ENCODE measurements at places on chromosomes 3 and 15.

DNA sequence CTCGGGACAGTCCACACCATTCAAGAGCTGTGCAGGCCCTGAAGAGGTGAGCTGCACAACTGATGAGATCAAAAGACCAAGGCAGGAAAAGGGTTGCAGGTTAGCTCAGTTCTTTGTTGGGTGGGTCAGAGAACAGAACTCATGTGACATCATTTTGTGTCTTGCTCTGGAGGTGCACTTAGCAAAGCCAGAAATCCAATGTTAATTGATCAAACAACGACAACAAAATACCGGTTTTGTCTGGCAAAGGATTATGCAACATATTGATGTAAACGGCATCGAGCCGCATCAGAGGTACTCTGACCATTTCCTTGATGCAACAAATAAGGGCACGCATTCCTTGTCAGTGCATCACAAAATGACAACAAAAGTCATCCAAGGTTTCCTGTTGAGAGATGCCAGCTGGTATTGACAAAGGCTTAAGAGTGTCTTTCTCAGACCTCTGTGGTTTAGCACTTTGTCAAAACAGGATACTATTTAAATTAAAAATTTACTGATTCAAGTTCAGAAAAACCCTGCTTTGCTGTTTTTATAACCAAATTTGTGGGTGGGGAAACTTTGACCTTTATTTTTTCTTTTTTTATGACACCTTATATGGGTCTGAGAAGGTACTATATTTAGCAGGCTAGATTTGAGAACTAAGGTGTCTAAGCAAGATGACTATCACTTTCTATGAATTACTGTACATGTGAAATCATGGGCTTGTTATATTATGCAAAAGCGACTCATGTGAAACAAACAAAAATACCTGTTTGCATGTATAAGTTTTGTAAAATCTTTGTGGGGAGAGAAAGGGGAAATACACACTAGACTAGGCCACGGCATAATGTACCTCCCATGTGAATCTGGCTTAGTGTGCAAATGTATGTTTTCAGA is 496.1 kb downstream of the FOXP1 start:
- no peak for DNase-seq

DNA sequence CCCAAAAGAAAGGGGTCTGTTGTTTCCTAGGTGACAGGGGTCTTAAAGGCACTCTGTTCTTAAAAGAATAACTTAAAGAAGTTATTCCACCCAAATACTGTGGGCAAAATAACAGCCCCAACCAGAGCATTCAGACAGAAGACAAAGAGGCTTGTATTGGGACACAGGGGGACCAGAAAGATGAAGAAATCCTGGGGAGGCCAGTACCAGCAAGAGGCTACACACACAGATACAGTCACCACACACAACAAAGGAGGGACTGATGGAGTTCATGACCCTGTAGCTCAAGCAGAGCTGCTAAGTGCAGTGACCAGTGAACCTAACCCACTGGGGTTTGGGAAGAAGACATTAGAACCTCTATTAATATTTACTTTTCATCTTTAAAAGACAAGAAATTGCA is 59.0 kb downstream of the MTHFS start:
- DNase-seq: no peak

DNA sequence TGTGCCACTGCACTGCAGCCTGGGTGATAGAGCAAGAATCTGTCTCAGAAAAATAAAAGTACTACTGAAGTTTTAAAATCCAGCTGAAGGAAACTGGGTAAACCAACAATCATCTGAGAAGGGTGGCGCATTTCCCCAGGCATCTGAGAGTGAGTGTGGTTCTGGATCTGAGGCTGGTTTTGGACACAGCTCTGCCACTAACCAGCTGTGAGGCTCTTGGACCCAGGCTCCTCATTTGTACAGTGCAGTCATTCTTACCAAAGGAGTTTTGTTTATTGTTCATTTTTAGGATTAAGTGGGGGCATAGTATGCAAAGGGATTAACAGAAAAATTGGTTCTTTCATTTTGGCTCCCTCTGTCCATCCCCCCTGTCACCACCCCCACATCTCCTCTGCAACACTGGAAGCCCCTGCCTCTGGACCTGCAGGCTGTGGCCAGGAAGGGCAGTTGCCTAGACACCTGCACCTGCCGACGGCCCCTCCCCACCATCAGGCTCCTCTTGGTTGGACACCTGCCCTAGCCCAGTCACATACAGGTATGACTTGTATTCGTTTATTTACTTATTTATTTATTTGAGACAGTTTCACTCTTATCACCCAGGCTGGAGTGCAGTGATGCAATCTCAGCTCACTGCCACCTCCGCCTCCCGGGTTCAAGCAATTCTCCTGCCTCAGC is 8.8 kb downstream of the NUP210 start:
- no peak for DNase-seq

DNA sequence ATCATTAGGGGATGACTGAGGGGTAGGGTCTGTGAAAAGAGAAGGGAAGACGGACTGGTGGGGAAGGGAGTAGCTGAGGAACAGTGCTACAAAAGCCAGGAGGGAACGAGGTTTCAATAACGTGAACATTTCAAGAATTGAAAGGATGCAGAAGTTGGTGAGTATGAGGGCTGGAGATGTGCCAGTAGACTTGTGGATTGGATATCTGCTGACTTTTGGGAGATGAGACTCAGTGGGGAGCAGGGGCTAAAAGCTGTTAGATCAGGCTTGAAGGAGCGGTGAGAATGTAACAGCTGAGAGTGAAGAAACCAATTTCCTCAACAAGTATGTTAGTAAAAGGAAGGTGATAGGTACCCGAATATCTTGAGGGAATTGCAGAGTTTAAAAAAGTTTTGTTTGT is 65.2 kb downstream of the GTPBP8 start:
- no peak for DNase-seq

DNA sequence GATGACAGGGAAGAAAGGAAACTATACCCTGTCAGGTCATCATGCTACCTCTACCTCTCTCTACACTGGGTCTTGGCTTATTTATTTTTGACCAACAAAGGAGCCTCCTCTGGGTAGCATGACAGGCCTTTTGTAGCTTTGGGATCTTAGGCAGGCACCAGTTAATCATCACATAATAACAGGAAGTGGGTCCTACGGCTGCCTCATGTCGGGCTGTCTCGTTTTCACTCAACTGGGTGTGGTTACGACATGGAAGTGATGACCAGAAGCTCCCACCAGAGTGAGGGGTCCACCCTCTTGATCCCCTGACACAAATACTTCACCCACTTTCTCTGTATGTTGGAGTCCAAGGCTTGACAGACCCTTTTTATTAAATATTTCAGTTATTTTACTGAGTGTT is 105.3 kb downstream of the CD47 start:
- DNase-seq: peak; percentile 75

DNA sequence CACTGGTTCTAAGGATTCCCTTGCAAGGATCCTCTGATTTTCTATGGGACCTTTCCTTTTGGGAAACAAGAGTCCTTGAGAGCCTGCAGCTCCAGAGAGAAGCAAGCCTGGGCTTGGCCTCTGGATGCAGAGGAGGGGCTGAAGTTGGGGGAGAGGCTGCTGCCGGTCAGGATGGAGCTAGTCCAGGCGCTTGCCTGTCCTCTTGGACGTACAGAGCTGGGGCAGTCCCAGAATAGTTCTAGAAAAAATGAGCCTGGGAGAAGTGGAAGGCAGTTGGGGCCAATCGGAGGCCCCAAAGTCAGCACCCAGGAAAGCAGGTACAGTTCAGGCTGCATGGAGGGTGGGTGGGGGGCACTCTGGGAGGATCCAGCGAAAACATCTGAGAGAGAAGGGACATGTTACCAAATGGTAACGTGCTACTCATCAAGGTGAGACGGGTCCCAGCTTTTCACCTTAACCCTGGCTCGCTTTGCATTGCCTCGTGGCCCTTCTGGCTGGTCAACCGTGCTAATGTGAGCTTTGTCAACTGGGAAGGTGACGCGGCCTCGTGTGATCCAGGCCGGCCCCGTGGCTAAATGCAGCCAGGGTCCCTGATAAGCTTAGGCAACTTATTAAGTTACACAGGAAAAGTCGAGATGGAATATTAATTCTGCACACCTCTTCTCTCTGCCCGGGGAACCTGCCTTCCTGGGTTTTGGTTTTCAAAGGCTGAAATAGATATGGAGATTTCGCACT is 38.7 kb upstream of the MAGEF1 start:
- DNase-seq: no peak

- peak; percentile 54 for DNase-seq
Observed at GRCh38 chr3:14804835-14805780, 13.7 kb upstream of the FGD5 start.

GRCh38 chr15:39404767-39405181 is 176.1 kb upstream of the THBS1 start:
- DNase-seq: no peak

GRCh38 chr15:51144021-51144532 is 49.4 kb upstream of the TNFAIP8L3 start:
- DNase-seq: peak; percentile 44

GRCh38 chr15:83486363-83486762 is 39.2 kb downstream of the SH3GL3 start:
- DNase-seq: no peak

GRCh38 chr15:29784413-29784812 is 37.9 kb downstream of the TJP1 start:
- DNase-seq: no peak

DNA sequence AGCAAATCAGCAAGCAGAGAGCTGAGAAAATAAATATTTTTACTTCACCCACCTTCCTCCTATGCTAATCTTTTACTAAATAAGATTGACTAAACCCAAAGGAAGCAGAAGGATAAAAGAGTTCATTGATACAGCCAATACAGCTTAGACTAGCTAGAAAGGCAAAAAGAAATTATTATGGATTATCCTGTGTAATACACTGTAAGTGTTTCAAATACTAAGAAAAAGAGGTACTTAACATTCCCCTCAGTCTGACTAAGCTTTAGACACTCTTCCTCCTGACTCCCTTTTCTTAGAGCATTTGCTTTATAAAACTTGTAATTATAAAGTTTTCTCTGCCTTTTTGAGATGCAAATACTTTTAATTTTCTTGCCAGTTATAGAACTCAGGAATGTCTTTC is 848.9 kb upstream of the CADM2 start:
- no peak for DNase-seq

- DNase-seq: no peak
Observed at GRCh38 chr3:42545284-42545900, 36.4 kb downstream of the SEC22C start.

- DNase-seq: no peak
Observed at GRCh38 chr3:173773800-173774199, 376.3 kb downstream of the NLGN1 start.

GRCh38 chr3:143888166-143888565 is 39.9 kb upstream of the SLC9A9 start:
- DNase-seq: no peak

- DNase-seq: no peak
Observed at GRCh38 chr3:194598771-194599557, 34.3 kb downstream of the TMEM44 start.

GRCh38 chr3:185362850-185363661 is at the start of gene MAP3K13:
Gene MAP3K13 (plus strand): TSS chr3:185363136. CDS start chr3:185428582, 65,446 bp downstream.
- DNase-seq: peak; percentile 78

DNA sequence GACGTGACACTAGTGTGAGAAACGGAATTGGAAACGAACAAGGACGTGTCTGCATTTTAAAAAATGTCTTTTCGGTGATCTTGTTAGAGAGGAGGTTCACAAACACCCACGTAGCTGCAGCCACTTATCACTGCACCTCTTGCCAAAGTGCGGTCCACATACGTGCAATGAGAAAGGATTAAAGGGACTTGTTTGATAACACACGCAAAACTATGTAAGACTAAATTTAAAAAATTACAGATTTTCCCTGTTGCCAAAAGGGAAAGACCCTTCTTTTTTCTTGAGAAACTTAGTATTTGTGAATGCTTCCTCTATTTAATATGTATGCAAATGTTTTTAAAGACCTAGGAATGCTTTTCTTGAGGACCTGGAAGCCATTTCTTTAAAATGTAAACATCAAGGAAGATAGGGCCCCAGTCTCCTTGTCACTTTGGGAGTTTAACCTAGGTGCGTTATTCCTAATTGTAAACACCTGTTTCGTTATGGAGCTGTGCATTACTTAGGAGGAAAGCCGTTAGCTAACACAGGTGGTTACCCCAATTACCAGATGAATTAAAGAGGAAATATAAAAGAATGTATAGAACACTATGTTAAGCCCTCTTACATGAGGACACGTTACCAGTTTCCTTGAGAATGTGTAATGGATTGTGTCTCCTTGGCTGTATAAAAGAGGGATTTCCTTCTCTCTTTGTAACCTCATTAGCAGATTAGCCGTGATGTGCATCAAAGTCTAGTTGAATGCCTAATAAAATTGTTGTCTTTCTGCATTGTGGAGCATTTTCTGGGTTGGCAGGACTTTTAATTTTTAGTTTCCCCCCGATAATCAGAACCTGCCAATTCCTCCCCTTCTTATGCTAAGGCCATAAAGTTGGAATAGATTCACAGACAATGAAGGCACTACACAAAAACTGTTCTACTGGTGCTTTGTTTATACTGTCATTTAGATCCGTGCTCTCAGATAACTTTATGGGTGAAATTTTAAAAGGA is 1.0 kb downstream of the LEKR1 start:
- DNase-seq: peak; percentile 59

GRCh38 chr3:74055061-74055460 is 430.3 kb upstream of the PDZRN3 start:
- no peak for DNase-seq

DNA sequence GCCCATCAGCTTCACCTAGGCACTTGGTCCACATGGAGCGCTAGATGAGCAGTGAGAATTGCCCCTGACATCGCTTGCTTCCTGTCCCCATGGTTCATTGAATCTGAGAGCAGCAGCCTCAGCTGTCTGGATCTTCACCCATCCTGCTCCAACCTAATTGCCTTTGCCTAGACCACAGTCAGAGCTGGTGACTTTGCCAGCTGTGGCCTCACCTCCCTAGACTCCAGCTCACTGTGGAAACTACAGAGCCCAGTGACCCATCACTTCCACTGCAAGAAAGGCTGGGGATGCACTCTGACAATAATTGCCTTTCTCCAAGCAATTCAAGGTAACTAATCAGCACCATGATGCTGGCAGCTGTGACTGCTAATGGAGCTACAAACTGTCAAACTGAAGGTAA is 30.6 kb upstream of the SLC6A1 start:
- DNase-seq: no peak
